ENCODE measurements at places on chromosomes 4 and X.

GRCh38 chr4:45072981-45073380, 346.6 kb upstream of the GNPDA2 start:
- no peak for DNase-seq

DNA sequence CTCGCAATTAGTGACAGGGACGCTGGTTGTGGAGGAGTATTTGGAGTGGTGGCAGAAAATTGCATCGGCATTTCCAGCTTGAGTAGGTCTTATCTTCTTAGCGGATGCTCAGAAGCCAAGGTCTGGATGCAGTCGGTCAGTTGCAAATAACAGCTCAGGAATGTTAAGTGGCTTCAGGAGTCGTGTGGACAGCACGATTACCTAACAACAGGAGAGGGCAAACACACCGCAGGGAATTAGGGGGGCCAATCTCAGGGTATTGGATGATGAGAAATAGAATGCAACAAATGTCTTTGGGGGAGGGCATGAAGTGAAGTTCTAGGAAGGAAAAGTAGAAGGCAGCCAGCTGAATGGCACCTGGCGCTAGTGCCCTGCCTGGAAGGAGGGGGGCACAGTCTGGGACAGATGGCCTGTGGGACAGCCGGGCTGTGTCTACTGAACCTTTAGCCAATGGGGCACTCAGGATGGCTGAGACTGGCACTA, 11.8 kb downstream of the RASL11B start:
- no peak for DNase-seq

DNA sequence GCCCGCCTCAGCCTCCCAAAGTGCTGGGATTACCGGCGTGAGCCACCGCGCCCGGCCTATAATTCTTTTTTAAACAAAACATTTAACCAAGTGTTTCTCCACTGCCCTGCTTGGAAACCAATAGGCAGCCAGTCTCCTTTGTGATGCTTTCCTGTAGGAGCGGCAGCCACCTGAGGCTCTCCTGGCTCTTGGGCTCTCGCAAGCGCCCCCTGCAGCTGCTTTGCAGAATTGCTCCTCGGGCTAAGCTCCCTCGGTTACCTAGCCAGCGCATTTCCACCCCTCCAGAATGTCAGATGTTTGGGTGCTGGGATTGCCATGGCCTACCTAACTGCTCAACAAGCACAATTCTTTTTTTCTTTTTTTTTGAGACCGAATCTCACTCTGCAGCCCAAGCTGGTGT, 7.7 kb downstream of the S100P start:
- DNase-seq: no peak

DNA sequence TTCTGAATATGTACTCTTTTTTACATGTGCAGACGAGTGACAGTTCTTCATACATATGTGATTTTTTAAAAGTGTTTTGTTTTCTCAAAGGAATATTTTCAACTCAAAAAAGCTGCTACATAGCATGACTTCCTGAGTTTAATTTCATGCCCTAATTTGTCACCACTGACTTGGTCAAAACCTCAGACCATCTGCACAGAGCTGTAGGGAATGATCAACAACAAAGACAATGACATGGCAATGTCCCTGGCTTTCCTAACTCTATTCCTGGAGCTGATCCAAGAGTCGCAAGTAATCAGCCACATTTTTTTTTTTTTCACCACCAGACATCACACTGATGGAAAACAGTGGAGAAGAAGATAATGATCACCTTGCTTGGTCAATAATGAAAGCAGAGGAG, 97.7 kb downstream of the TMA16 start:
- DNase-seq: no peak

DNA sequence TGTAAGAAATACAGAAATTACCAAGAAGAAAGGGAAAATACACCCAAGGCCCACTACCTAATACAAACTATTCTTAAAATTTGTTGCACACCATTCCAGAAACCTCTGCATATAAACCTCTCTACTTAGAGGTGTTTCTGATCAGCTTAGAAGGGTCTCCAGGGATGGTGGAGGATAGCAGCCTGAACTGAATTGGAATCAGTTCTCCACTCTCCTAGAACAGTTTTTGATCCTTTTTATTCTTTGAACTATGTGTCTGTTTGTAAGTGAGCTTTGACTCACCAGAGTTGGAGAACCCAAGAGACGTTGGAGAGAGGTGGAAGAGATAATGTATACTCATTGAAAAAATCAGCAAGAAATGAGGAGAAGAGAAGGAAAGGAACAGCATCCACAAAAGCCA, 96.6 kb upstream of the OTUD4 start:
- DNase-seq: no peak

DNA sequence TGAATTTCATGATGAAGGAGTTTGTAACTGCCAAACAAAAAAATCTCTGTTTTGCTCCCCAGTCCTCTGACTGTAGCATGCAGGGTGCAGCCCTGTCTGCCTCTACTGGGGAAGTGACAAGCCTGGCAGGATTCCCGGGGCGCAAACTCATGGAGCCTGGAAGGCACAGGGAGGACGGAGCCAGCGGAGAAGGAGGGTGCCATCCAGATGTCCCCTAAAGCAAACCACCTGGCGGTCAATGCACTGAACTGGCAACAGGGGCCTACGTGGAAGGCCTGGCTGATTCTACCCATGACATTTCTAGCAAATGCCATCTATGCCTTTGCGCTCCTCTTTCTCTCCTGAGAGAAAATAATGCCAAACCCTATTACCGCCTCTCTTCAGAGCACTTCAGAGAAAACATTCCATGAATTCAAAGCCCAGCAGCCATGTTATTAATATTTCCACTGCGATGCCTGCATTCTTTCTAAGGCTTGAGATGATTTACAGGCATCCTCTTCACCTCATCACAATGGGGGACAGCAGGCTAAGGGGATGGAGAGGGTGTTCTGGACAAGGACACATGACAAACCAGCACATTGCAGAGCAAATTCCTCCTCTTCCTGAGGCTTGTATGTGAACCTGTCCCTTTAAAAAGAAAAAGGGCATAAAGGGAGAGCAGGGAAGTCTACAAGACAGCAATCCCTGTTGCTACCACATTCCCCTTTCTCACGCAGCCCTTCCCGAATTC, 329.3 kb upstream of the NOCT start:
- DNase-seq: no peak

DNA sequence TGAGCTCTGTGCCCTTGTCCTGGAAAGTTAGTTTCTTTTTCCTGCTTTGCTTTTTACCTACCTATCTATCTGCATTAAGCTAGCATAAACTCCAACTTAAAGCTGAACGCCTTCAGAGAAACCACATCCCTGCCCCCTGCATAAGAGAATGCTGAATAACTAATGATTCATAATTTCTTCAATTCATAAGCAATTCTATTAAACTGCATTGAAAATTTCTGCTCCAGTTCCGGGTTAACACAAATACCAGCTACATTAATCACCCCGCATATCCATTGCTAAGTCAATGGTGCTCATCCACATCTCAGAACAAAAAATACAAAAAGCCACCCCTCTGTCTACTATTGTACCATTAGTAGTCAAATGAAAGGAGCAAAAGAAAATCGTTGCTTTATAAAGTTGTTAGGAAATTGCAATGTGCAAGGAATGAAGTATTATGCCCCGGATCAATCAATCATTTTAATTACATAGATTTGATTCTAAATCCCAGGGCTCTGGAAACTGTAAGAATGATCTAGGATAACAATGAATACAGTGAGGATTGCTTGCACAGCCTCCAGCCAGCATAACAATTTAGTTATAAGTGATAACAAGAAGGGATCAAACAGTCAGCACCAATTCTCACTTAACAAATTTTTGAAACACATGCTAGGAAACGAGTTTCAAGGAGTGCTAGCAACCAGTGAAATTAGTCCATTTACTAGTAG, 106.8 kb downstream of the ELOVL6 start:
- no peak for DNase-seq

DNA sequence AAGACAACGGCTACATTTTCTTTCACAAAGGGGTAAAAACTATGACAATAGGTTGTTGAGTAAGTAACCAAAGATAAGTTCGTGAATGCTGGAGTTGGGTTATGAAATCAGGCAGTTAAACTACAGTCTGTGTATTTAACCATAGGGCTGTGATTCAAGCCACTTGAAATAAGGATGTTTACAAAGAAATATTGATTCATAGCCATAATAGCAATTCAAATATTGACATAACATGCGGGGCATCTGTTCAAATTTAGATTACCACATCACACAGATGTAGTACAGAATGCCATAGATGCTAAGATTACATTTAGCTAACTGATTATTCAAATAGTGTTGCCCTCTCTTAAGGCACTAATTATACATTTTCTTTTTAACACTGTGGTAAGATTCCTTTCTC, 364.1 kb downstream of the FSTL5 start:
- no peak for DNase-seq
